ENCODE measurements at places on chromosomes 2 and 18.

- no peak for DNase-seq
Observed at GRCh38 chr18:10015941-10016819, 102.4 kb downstream of the VAPA start.

- no peak for DNase-seq
Observed at GRCh38 chr2:195563857-195564512, 93.0 kb upstream of the SLC39A10 start.

DNA sequence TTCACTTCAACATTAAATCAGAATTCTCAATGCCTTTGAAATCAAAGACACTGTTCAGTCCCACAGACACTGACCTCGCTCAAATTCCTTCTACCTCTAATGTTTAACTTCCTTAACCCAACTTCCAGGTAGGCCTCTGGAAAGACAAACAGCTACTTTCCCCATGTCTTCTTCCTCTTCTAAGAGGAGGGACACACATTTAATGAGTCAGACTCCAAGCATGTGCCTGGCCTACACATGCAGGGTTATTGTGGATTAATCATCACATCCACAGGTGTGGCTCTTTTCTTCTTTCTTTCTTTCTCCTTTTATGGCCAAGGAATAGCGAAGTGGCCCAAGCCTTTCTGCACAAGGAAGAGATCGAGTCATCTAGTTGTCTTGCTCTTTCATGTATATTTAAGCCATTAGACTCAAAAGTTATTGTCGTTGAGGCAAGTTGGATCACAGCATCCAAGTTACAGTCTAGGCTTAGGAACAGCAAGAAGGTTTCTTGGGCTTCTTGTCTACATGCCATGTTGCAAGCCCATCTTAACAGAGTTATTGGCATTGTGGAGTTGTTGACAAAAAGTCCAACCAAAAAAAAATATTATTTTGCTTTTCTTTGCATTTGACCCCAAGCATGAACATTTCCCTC is 387.8 kb downstream of the IRS1 start:
- no peak for DNase-seq

- DNase-seq, result no peak
Observed at GRCh38 chr18:61609131-61609530, 275.9 kb downstream of the CDH20 start.

- no peak for DNase-seq
Observed at GRCh38 chr18:50560681-50561629, 1.1 kb downstream of the MAPK4 start.

DNA sequence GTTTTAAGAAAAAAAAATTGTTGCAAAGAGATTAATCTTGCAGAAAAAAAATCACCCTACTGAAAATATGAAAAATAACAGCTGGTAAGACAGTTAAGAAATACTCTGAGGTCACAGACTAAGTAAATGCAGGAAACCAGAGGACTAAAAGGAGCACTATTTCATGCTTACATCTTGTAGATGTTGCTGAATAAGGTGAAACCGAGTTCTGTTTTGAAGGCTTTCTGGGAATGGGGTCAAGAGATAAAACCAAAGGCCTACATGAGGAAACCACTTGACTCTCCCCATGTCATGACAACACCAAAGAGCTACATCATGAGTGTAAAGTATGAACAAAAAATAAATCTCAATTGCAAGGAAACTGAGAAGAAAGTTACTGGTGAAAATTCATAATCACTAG is 197.6 kb downstream of the LRP1B start:
- no peak for DNase-seq

- DNase-seq, result no peak
Observed at GRCh38 chr2:85231952-85232351, 95.8 kb downstream of the TGOLN2 start.

DNA sequence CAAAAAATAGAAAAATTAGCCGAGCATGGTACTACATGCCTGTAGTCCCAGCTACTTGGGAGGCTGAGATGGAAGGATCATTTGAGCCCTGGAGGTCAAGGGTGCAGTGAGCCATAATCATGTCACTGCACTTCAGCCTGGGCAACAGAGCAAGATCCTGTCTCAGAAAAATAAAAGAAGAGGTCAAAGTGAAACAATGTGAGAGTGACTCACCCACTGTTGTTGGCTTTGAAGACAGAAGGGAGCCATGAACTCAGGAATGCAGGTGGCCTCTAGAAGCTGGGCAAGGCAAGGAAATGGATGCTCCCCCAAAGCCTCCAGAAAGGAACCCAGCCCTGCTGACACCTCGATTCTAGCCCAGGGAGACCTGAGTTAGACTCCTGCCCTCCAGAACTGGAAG is 3.7 kb upstream of the TMEM214 start:
- no peak for DNase-seq

GRCh38 chr2:3073704-3074103 is 303.9 kb downstream of the EIPR1 start:
- DNase-seq, result no peak

GRCh38 chr18:24735624-24736231 is 275.3 kb downstream of the HRH4 start:
- DNase-seq, result no peak

GRCh38 chr18:2897448-2898185 is 50.8 kb downstream of the EMILIN2 start:
- no peak for DNase-seq

GRCh38 chr18:48715711-48716361 is 177.0 kb downstream of the CTIF start:
- no peak for DNase-seq

DNA sequence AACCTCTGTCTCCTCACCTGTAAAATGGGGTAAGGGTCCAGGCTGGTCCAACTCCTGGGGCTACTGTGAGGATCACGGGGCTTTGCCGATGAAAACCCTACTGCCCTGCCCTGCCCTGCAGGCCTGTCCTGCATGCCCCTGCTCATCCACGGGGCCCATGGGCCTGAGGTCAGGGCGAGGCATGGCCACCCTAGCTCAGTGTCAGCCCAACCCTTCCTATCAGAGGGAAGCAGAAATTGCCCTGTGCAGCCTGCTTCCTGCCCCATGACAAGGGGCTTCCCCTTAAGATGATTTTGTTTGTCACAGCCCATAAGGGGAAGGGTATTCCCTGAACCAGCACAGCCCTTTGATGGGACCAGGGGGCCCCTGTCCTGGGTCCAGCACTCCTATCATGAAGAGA is 353.6 kb upstream of the ID2 start:
- no peak for DNase-seq

DNA sequence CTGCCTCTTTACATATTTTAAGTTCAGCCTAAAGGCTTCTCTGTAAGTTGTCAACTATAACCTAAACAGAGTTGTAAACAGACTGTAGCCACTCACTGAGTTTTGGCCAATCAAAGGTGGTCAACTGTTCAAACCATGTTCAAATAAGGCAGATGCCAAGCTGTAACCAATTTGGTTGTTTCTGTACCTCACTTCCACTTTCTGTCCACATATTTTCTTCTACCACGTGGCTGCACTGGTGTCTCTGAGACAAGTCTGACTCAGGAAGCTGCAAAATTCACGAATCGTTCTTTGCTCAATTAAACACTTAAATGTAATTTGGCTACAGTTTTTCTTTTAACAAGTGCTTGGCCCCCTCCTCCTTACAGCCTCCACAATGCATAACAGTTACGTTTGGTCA is 555.2 kb downstream of the CNTNAP5 start:
- no peak for DNase-seq

All from stimulated activated CD4-positive, alpha-beta T cell treated with anti-CD3 and anti-CD28 coated beads, TNF-alpha, amount 100 ng/mL, for 4 hours (primary cell).